ENCODE measurements at places on chromosomes 6 and 20. TPM values are rescaled to one million over a fixed set of nuclear protein-coding genes. Genes with fewer than 3 reads are reported as not detected.

DNA sequence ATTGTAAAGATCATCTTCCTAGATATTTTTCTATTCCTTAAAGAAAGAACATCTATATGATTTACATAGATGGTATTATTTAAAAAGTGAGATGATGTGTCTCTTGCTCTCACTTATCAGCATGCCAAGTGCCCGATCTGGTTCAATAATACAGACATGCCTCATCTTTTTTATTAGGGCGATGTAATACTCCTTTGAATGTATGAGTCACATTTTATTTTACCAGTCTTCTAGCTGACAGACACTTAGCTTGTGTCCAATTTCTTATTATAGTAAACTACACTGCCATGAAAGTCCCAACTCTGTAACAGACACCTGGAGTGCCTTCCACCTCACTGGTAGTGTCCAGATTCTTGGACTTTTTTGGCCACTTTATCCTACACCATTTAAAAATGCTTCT is 586.6 kb upstream of the BTBD3 start:
- no peak for DNase-seq

DNA sequence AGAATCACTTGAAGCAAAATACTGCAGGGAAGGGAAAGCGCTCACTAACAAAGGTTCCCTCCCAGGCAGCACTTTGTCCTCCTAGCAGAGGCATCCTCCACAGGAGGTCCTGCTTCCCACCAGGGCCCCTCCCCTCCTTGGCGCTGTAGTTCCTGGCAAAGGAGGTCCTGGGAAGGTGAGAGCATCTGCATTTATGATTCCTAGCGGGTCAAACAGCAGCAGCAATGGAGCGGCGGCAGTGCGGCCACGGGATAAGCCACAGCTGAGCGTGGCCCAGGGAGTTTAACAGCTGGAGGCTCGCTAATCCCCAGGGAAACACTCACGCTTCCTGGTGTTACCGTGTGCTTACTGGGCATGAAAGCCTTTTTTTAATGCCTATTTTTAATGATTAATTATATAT is 185.8 kb downstream of the TTLL2 start:
- DNase-seq, result no peak

- no peak for DNase-seq
Measured at GRCh38 chr6:95364016-95364604, 213.2 kb upstream of the MANEA start.

DNA sequence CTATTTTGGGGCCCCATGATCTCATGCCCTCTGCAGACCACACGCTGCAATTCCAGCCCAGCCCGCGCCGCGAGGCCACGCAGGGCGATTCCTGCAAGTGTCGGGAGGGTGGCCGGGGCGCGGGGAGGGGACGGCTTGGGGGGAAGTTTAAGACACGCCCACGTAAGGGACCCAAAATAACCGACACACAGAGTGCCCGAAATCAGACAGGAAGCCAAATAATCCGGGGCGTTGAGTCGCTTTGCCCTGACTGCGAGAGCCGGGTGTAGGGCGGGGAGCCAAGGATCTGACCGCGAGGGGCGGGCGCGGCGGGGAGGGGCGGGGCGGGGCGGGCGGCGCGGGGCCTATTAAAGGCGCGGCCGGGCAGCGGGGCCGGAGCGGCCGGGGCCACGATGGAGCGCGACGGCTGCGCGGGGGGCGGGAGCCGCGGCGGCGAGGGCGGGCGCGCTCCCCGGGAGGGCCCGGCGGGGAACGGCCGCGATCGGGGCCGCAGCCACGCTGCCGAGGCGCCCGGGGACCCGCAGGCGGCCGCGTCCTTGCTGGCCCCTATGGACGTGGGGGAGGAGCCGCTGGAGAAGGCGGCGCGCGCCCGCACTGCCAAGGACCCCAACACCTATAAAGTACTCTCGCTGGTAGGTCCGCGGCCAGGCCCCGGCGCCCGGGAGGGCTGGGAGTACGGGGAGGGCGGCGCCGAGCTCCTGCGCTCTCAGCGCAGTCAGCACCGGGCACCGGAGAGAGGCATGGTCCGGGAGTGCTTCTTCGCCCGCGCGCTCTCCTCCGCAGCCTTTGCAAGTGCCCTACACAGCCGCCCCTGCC is at the start of gene ENPP1:
ENPP1 (plus strand) TSS at position 377 of the 816 bp plus-strand sequence; CDS start at position 393, 16 bp downstream.
- DNase-seq, result peak; percentile 96

DNA sequence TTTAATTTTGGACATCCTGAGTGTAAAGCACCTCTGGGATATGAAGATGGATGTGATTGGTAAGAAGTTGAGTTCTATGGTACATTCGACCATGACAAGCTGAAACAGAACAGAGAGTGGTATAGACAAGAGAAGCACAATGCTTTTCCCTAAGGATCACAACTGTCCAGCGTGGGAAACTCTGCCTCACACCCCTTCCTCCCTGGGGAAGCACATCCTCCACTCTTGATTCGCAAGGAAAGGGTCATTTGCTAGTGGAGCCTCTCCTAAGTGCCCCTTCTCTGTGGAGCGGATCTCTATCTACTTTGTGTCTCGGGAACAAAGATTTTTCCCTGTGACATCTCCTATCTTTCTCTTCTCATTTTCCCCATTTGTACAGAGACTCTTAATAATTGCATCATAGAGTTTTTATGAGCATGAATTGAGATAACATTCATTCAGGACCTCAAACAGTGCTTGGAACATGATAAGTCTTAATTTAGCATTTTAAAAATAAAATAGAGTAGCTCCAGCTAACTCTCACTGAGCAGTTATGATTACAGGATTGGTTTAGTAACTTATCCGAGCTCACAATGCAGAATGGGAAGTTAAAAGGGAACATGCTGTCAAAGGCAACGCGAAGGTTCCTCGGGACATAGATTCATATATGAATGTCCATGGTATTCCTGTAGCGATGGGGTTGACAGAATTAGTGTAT is 775.2 kb downstream of the C6orf118 start:
- DNase-seq, result no peak

DNA sequence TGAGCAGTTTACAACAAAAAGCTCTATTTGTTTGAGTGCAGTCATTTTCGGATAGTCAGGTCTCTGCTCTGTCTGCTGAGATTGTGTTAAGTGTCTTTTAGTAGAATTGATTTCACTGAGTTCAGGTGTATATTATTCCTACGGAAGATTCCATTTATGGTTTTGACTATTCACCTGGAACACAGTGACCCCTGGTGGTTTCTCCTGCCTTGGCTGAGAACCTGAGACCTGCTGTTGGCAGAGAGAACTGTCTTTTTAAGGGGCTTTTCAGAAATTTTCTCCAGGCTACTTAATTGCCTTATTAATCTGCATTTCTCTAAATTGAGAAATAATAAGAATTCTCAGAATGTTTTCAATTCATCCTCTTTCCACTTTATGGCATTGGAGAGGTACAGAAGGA is 508.0 kb downstream of the TBC1D32 start:
- DNase-seq, result no peak

- DNase-seq, result no peak
Measured at GRCh38 chr20:25418776-25419175, 11.3 kb downstream of the GINS1 start.

- peak; percentile 51 for DNase-seq
Measured at GRCh38 chr6:4660377-4661321, 115.6 kb upstream of the CDYL start.

- DNase-seq, result peak; percentile 41
Measured at GRCh38 chr6:22596011-22596410, 26.6 kb downstream of the HDGFL1 start.

- no peak for DNase-seq
Measured at GRCh38 chr20:53216856-53217576, 244.9 kb downstream of the TSHZ2 start.

GRCh38 chr20:45229264-45230056 is 8.3 kb downstream of the SEMG2 start:
- no peak for DNase-seq

The ZSCAN12 gene
- 10.1 TPM for total RNA-seq

The ZBTB46 gene
- under 0.01 TPM for total RNA-seq

The BHLHE23 gene
- total RNA-seq, result not detected

The RFX6 gene
- not detected for total RNA-seq

The BLCAP gene
- 35.4 TPM for total RNA-seq

The ZBTB24 gene
- total RNA-seq, result 8.7 TPM

Measured in osteoblast (primary cell).